ENCODE measurements at places on chromosomes 5 and 9. TPM values are rescaled to one million over a fixed set of nuclear protein-coding genes. Genes with fewer than 3 reads are reported as not detected.

The KCNV2 gene
- not detected for total RNA-seq

The NMUR2 gene
- not detected for total RNA-seq

The RXFP3 gene
- not detected for total RNA-seq

The CDX1 gene
- total RNA-seq: 0.13 TPM

The GAS1 gene
- 0.41 TPM for total RNA-seq

The SLC34A3 gene
- total RNA-seq: not detected

The DIRAS2 gene
- 0.05 TPM for total RNA-seq

The MEIKIN gene
- not detected for total RNA-seq

The CRB2 gene
- total RNA-seq: 0.03 TPM

The PCDHA11 gene
- not detected for total RNA-seq

The LCN1 gene
- not detected for total RNA-seq

The PFN3 gene
- not detected for total RNA-seq

The KDM4C gene
- total RNA-seq: 26.5 TPM

The BTNL9 gene
- total RNA-seq: not detected

The GPR151 gene
- not detected for total RNA-seq

The SLC6A19 gene
- total RNA-seq: not detected

The PCDHB2 gene
- not detected for total RNA-seq

The SCGB3A1 gene
- total RNA-seq: 0.55 TPM

The SLC45A2 gene
- not detected for total RNA-seq

The PCDHGA12 gene
- 0.11 TPM for total RNA-seq

The SNCAIP gene
- total RNA-seq: not detected

The PCDHGB7 gene
- total RNA-seq: not detected
